ENCODE measurements at places on chromosomes 2 and 18. TPM values are rescaled to one million over a fixed set of nuclear protein-coding genes. Genes with fewer than 3 reads are reported as not detected.

The HOXD8 gene
- 5.3 TPM for total RNA-seq

The SPHKAP gene
- total RNA-seq = 0.01 TPM

The TPO gene
- total RNA-seq = 0.12 TPM

The NEURL3 gene
- 0.51 TPM for total RNA-seq

The FOXI3 gene
- total RNA-seq = 0.03 TPM

The FEV gene
- not detected for total RNA-seq

The HAAO gene
- not detected for total RNA-seq

The ZC3H15 gene
- total RNA-seq = 86.8 TPM

The CNTNAP5 gene
- not detected for total RNA-seq

The RPRM gene
- 0.11 TPM for total RNA-seq

The HNMT gene
- 1.1 TPM for total RNA-seq

The MALL gene
- total RNA-seq = 155 TPM

The ZNF396 gene
- 0.75 TPM for total RNA-seq

The SIGLEC15 gene
- not detected for total RNA-seq

The TEKT4 gene
- total RNA-seq = not detected

The SERPINB3 gene
- 0.06 TPM for total RNA-seq

The DYNAP gene
- total RNA-seq = not detected

The TNFRSF11A gene
- 5.1 TPM for total RNA-seq

The COL4A4 gene
- 1.9 TPM for total RNA-seq

The M1AP gene
- not detected for total RNA-seq

All from A549 treated with dexamethasone at 1 μM for 4 hours (cell line).